ENCODE measurements at places on chromosomes 1 and 21. TPM values are rescaled to one million over a fixed set of nuclear protein-coding genes. Genes with fewer than 3 reads are reported as not detected.

The KDF1 gene
- not detected for total RNA-seq

The GSTM1 gene
- total RNA-seq = not detected

The TOR3A gene
- 44.0 TPM for total RNA-seq

The TMEM81 gene
- 1.3 TPM for total RNA-seq

The ECM1 gene
- 34.5 TPM for total RNA-seq

The B3GALT5 gene
- total RNA-seq = 2.6 TPM

The ADCY10 gene
- total RNA-seq = 0.22 TPM

The DIRAS3 gene
- total RNA-seq = 5.7 TPM

The CORT gene
- not detected for total RNA-seq

The ATP6V1G3 gene
- not detected for total RNA-seq

The SEC22B gene
- total RNA-seq = 63.0 TPM

The FCRL3 gene
- not detected for total RNA-seq

The NUDT4B gene
- 40.9 TPM for total RNA-seq

The CHIT1 gene
- not detected for total RNA-seq

The TIPRL gene
- 32.4 TPM for total RNA-seq

The LRRC71 gene
- total RNA-seq = 0.14 TPM

The FNDC7 gene
- not detected for total RNA-seq

The SIK1 gene
- total RNA-seq = 1.7 TPM

The NBPF6 gene
- 1.1 TPM for total RNA-seq

The TPTE gene
- 1.1 TPM for total RNA-seq

The KCNE2 gene
- total RNA-seq = 0.14 TPM

The PRKAA2 gene
- total RNA-seq = 0.22 TPM

The MORN1 gene
- 8.3 TPM for total RNA-seq

The UBASH3A gene
- not detected for total RNA-seq

The EPHB2 gene
- total RNA-seq = 123 TPM

The FCER1A gene
- not detected for total RNA-seq

The WNT4 gene
- 0.14 TPM for total RNA-seq

The SLC1A7 gene
- 0.14 TPM for total RNA-seq

The NTMT2 gene
- not detected for total RNA-seq

The ADAMTSL4 gene
- total RNA-seq = 2.4 TPM

The PRKCZ gene
- total RNA-seq = 1.6 TPM

The ZMYND12 gene
- 0.14 TPM for total RNA-seq

The TIAM1 gene
- total RNA-seq = 1.7 TPM

The CDCP2 gene
- not detected for total RNA-seq

The RPL22 gene
- total RNA-seq = 51.7 TPM

The ADAMTS1 gene
- 49.5 TPM for total RNA-seq

The ERMAP gene
- 22.1 TPM for total RNA-seq

The FCAMR gene
- total RNA-seq = not detected

The GNAT2 gene
- not detected for total RNA-seq

The CTSS gene
- total RNA-seq = 11.8 TPM

The ST6GALNAC5 gene
- total RNA-seq = 7.3 TPM
